Activated naive CD4-positive, alpha-beta T cell treated with Interleukin-2 at 50 U/mL for 16 hours (primary cell): ENCODE measurements at places on chromosomes 16 and 17.

DNA sequence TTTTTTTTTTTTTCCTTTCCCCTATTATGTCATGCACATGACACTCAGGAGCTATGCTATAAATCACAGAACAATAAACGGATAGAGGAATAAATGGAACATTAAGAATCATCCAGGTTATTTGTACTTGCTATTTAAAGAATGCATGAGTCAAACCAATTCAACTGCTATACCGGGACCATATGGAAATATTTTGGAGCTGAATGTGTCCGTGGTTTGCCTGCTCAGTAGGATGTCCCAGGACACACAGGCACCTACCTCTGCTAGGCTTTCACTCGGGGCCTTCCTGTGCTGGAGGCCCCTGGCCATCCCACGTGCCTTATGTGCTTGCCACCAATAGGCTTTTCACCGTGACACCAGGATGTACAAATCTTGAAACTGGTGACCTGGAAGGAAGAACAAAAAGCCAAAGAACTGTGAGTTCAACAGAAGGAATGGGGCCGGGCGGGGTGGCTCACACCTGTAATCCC, 15.3 kb upstream of the SEC14L1 start:
- DNase-seq = no peak

- DNase-seq = peak; percentile 36
Observed at GRCh38 chr16:69494991-69495392, 70.6 kb downstream of the CYB5B start.

DNA sequence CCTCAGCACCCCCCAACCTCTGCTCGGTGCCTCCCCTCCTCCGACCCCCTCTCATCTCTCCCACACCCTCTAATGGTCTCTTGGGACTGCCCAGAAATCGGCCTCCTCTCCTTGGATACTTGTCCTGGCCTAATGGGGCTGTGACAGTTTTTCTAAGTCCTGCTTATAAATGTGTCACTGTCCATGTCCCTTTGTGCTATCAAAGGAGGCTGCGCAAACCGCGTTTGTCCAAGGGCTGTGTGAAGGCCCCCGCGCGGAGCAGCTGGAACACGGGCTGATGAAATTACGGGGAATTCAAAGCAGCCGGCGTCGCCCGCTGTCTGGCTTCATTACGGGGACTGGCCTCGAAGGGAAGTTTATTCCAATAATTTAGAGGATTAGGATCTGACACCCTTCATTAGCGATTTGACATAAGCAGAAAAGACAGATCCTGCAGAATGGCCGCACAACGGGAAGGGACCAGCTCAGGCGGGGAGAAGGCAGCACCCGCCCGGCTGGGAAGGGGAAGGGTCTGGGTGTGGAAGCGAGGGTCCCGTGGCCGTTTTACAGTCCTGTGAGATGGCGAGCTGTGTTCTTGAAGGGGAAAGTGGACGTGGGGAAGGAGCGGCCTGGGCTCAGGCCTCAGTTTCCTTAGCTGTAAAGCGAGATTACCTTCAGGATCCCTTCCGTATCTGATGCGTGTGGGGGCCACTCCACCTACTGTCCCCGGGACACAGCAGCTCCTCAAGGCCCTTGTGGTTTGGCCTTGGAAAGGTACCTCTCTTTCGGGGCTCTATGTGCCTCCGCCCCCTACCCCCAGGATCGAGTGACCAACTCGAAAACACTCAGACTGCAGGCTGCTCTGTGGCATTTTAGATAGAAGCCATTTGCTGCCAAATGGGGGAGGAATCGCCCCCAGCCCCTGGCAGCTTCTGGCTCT, 1.6 kb upstream of the WFIKKN2 start:
- DNase-seq = no peak

GRCh38 chr16:85205747-85206471, 93.6 kb upstream of the CIBAR2 start:
- DNase-seq = no peak
